ENCODE measurements at places on chromosomes 4 and X. TPM values are rescaled to one million over a fixed set of nuclear protein-coding genes. Genes with fewer than 3 reads are reported as not detected.

CCNQ gene
- total RNA-seq: 27.6 TPM

UGT2A3 gene
- not detected for total RNA-seq

GPR143 gene
- 2.7 TPM for total RNA-seq

CSN1S1 gene
- total RNA-seq: not detected

ANOS1 gene
- total RNA-seq: 29.4 TPM

LGI2 gene
- 0.87 TPM for total RNA-seq

GRCh38 chr4:103204111-103204510 lies 6.0 kb upstream of the CENPE start:
- no peaks in the 10 kb centered on the region for H3K27me3 ChIP-seq
- no peaks in the 10 kb centered on the region for H3K4me1 ChIP-seq
- no peak for DNase-seq
- no peaks in the 10 kb centered on the region for H3K36me3 ChIP-seq
- H3K27ac ChIP-seq: no peak overlapping the region

GRCh38 chr4:183838987-183839712 lies 66.0 kb upstream of the STOX2 start:
- no peak for DNase-seq
- no peak overlapping the region for H3K27ac ChIP-seq

DNA sequence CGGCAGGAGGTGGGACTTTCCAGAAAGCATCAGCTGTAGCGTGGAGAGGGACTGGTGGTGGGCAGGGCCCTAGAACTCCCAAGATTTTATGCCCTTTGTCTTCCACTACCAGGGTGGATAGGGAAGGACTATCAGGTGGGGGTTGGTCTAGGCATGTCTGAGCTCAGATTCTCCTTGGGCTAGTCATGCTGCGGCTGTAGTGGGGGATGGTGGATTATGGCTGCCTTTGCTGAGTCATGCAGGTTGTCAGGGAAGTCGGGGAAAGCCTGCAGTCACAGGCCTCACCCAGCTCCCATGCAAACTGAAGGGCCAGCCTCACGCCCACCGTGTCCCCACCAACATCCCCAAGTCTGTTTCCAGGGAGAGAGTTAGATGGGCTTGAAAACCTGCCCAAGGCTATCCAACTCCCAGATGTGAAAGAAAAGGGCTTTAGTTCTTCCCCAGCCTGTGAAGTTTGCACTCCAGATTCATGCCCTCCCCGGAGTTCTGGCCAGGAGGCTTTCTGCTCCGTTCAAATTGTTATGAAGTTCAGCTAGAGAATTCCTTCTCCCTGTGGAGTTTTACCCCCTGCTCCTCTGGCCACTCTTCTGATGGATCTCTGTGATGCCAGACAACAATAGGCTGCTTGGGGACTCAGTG lies 13.4 kb upstream of the MEPE start:
- DNase-seq: no peak
- H3K4me1 ChIP-seq: no peaks in the 10 kb centered on the region
- H3K27ac ChIP-seq: no peak overlapping the region

- no peak overlapping the region for H3K4me3 ChIP-seq
- H3K36me3 ChIP-seq: no peaks in the 10 kb centered on the region
- no peaks in the 10 kb centered on the region for H3K27me3 ChIP-seq
- H3K27ac ChIP-seq: no peak overlapping the region
- DNase-seq: peak; percentile 54
- peaks cover 8% of the 10 kb centered on the region for H3K4me1 ChIP-seq
Measured at GRCh38 chr4:153207567-153207966, 3.3 kb downstream of the TRIM2 start.

DNA sequence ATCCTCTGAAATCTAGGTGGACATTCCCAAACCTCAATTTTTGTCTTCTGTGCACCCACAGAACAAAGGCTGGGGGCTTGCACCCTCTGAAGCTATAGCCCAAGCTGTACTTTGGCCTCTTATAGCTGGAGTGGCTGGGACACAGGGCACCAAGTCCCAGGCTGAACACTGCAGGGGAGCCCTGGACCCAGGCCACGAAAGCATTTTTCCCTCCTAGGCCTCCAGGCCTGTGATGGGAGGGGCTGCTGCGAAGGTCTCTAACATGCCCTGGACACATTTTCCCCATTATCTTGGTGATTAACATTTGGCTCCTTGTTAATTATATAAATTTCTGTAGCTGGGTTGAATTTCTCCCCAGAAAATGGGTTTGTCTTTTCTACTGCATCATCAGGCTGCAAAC lies 27.9 kb downstream of the F8A1 start:
- no peak overlapping the region for H3K4me3 ChIP-seq
- no peaks in the 10 kb centered on the region for H3K4me1 ChIP-seq
- no peaks in the 10 kb centered on the region for H3K27me3 ChIP-seq
- H3K27ac ChIP-seq: no peak overlapping the region

- H3K36me3 ChIP-seq: no peaks in the 10 kb centered on the region
- H3K4me3 ChIP-seq: no peak overlapping the region
- DNase-seq: no peak
- no peaks in the 10 kb centered on the region for H3K4me1 ChIP-seq
- H3K27ac ChIP-seq: no peak overlapping the region
Measured at GRCh38 chrX:3360881-3361280, 14.4 kb upstream of the MXRA5 start.

GRCh38 chr4:129600898-129601297 lies 504.9 kb downstream of the C4orf33 start:
- no peak overlapping the region for H3K27ac ChIP-seq
- H3K4me1 ChIP-seq: no peaks in the 10 kb centered on the region
- no peaks in the 10 kb centered on the region for H3K27me3 ChIP-seq

- no peaks in the 10 kb centered on the region for H3K4me1 ChIP-seq
- no peaks in the 10 kb centered on the region for H3K27me3 ChIP-seq
- no peaks in the 10 kb centered on the region for H3K36me3 ChIP-seq
Measured at GRCh38 chr4:16055471-16055870, 28.4 kb downstream of the PROM1 start.

GRCh38 chr4:157057218-157057617 lies 18.7 kb upstream of the GLRB start:
- no peaks in the 10 kb centered on the region for H3K36me3 ChIP-seq
- H3K27ac ChIP-seq: no peak overlapping the region
- H3K27me3 ChIP-seq: no peaks in the 10 kb centered on the region

DNA sequence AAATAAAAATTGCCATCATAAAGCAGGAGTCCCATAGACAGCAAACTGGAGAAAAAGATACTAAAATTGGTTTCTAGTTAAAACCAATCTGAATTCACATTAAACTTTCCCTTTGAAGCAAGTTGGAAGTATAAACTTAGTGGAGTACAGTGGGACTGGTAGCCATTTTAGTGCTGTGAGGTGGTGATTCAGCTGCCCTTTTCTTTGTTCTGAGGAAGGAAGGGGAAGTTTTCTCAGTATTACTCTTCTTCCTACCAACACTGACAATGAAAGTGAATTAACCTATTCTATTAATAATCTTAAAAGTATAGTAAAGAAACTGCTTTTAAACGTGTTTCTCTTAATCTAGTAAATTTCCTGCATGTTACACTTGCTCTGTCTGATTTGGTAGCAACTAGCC lies 36.7 kb downstream of the SLC9A6 start:
- no peaks in the 10 kb centered on the region for H3K27me3 ChIP-seq
- H3K36me3 ChIP-seq: no peaks in the 10 kb centered on the region
- no peak for DNase-seq
- no peaks in the 10 kb centered on the region for H3K4me1 ChIP-seq
- H3K4me3 ChIP-seq: no peak overlapping the region

GRCh38 chr4:15864651-15865566 lies 73.6 kb downstream of the FGFBP1 start:
- no peaks in the 10 kb centered on the region for H3K4me1 ChIP-seq
- DNase-seq: no peak
- no peaks in the 10 kb centered on the region for H3K27me3 ChIP-seq

- H3K4me3 ChIP-seq: no peak overlapping the region
- H3K27ac ChIP-seq: no peak overlapping the region
- DNase-seq: peak; percentile 14
- no peaks in the 10 kb centered on the region for H3K27me3 ChIP-seq
- no peaks in the 10 kb centered on the region for H3K4me1 ChIP-seq
Measured at GRCh38 chr4:110798687-110799086, 175.8 kb upstream of the PITX2 start.

DNA sequence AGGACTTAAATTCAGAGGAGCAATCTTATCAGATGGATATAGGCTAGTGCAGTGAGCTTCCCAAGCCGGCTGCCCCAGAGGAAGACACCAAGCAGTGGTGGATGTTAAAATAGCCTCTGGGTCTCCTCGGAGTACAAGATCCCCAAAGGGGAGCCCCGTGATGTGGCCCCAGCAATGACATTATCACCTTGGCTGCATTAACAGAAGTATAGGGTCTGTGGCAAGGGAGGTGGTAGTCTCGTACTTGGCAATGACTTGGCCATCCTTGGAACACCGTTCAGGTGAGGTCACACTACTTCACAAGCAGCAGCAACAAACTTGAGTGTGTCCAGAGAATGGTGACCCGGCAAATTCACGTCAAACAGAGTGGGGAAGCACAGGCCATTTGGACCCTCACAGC lies 67.8 kb downstream of the PSAPL1 start:
- no peaks in the 10 kb centered on the region for H3K36me3 ChIP-seq
- DNase-seq: no peak
- H3K4me1 ChIP-seq: no peaks in the 10 kb centered on the region
- H3K27me3 ChIP-seq: no peaks in the 10 kb centered on the region
- H3K4me3 ChIP-seq: no peak overlapping the region

GRCh38 chr4:26356081-26356501 lies 35.3 kb downstream of the RBPJ start:
- no peak overlapping the region for H3K27ac ChIP-seq
- H3K36me3 ChIP-seq: no peaks in the 10 kb centered on the region
- no peak overlapping the region for H3K4me3 ChIP-seq
- no peaks in the 10 kb centered on the region for H3K27me3 ChIP-seq
